ENCODE measurements at places on chromosomes 4 and X.

DNA sequence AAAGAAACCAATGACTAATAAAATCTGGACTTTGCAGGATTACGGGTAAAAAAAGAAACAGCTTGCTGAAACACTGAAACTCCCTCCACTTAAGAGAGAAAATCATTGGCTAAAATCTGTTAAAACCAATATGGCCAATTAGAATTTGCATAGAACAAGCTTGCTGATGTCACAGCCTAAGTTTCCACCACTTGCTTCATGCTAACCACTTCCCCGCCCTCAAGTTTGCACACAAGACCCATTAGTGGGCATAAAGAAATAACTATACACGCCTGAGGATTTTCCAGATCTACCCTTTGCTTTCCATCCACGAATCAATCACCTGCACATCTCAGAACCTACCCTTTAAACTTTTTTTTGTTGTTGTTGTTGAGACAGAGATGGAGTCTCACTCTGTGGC, 42.7 kb upstream of the PHEX start:
- no peak for DNase-seq

- DNase-seq, result no peak
Measured at GRCh38 chr4:5188130-5188529, 136.8 kb downstream of the STK32B start.

GRCh38 chr4:168884251-168885124, 125.6 kb downstream of the CBR4 start:
- DNase-seq, result no peak

DNA sequence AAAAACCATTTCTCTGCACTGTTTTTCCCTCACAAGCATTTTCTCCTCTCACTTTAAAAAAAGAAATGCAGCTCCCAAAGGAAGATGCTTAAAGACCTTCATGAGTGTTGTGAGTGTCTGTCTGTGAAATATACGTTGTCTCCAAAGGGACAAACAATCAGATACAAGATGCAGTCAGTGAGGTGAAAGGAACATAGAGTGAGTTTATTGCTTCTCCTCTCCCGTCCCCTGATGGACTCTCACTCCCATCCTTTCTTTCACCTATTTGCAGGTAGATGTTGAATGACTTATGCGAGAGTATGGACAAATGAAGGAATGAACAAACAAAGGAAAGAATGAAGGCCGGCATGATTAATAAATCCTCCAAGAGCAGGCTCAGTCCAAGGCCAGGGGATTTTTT, 561.2 kb upstream of the DIPK2B start:
- DNase-seq, result no peak

- no peak for DNase-seq
Measured at GRCh38 chrX:16077811-16078210, 45.6 kb upstream of the GRPR start.

DNA sequence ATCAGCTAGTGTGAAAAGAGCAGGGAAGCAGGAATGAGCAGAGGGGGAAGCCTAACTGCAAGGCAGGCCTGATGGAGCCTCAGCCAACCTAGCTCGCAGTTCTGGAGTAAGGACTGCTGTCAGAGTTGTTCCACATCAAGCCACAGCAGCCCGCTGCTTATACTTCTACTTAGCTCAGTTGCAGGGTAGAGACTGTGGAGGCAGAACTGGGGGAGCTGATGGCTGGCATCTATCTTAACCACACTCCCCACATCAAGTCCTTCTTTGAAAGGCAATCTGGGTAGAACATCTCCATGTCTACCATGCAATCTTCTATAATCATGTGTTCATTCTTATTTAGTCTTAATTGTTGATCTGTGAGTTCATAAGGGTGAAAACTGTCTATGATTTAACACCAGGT, 46.1 kb downstream of the DDX60 start:
- no peak for DNase-seq

DNA sequence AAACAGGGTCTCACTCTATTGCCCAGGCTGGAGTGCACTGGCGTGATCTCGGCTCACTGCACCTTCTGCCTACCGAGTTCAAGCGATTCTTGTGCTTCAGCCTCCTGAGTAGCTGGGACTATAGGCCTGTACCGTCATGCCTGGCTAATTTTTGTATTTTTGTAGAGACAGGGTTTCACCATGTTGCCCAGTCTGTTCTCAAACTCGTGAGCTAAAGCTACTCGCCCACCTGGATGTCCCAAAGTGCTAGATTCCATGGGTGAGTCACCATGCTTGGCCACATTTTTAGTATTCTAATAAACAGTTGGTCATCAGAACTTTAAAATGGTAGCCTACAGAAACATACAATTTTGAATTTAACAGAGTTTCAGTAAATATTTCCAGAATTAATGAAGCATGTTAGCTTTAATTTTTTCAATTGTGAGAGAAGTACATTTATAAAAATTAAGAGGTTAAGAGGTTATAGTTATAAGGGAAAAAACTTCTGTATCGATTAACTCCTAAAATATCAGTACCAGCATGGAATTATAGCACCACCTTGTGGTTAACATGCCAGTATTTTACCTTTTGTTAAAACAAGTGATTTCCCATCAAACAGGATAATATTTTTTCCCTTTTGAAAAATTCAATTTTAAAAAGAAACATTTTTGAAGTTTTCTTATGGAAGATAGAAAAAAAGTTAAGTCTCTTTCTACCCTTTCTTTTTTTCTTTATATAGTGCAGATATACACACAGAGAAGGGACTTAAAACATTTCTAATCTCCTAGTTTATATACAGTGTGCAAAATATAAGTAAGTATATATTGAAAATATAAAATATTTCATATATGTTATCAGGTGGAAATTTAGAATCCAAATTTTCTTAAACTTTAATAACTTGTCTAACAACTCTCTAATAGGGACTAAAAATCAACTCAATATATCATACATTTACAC, 35.4 kb downstream of the CEP44 start:
- no peak for DNase-seq

GRCh38 chrX:71617742-71618141, 569 bp downstream of the CXCR3 start:
- DNase-seq, result no peak

GRCh38 chr4:163697121-163697520, 202.6 kb downstream of the TMA16 start:
- DNase-seq, result no peak

DNA sequence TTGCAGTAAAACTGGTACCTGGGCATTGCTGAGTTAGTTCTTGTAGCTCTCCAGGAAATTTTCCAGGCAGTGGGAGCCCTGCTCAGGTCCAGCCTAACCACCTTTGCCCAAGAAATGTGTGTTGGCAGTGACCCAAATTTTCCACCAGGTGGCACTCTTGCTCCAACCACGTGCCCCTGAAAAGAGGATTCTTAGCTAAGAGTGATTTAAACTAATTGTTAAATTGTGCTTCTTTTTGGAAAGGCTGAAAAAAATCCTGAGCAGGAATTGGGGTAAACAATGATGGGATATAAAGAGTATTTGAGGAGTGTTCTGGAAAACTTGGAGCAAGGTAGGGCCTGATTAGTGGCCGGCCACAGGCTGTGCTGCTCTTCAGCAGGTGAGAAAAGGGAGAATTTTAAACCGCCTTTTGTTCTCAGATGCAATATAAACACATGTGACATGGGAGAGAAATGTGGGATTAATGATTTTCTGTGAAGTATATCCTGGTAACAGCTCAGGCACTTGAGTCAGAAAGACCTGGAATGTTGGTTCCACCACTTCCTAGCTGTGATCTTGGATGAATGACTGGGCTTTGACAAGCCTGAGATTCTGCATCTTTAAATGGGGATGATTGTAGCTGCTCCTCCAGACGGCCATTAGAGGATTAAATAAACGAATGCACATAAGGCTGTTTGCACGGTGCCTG, 219.6 kb downstream of the PTTG2 start:
- DNase-seq, result peak; percentile 71

DNA sequence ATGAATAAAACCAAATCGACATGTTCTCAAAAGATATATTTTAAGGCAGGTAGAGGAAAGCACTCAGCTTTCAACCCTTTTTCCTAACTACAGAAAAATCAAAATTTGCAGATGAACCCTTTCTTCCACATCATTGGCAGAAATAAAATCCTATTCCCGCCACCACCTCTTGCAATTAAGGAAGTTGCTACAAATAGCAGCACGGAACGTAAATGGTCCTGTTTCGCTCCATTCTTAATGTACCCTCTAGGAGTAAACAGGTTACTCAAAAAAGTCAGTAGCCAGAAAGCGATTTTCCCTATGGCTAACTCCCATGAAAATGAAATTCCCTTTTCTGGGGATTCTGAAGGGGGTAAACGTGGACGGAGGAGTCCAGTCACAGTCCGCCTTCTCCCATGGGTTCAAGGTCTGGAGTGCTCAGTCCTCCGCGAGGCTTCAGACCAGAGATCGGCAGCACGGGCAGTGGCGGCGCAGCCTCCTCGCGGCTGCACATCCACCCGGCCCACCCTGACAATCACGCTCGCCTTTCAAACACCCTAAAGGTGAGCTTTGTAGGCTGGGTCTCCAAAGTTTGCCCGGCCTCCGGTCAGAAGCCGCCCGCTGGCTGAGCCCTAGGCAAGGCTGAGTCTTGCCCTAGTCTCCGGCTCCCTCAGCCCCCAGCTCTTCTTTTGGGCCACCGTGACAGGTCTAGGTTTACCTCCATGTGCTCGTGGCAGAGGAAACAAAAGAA, 1.8 kb downstream of the ATP11C start:
- no peak for DNase-seq

GRCh38 chrX:119687661-119688413, 5.1 kb downstream of the SEPTIN6 start:
- no peak for DNase-seq

- no peak for DNase-seq
Measured at GRCh38 chr4:118941149-118941548, 52.5 kb downstream of the SYNPO2 start.

Measured in activated CD4-positive, alpha-beta T cell treated with anti-CD3 and anti-CD28 coated beads, Interleukin-2, amount 50 U/mL, for 4 hours (primary cell).